ENCODE measurements at places on chromosomes 3 and 15.

DNA sequence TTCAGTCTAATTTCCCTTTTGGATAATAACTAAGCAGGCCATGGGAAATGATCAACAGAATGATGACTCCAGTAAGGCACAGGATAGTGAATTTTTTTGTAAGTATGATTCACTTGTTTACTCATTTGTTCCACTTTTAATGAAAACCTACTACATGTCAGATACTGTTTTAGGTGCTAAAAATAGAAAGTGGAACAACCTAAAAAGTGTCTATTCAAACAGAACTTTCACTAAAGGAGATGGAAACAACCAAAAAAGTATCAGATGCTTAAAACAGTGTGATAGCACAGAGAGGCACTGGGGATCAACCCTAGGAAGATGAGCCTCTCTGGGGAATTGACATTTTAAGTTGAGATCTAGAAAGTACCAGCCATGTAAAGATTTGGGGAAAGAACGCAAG lies 11.1 kb downstream of the RYK start:
- no peak for DNase-seq

GRCh38 chr3:17065315-17065714 lies 180.6 kb downstream of the PLCL2 start:
- no peak for DNase-seq

GRCh38 chr15:58441376-58442070 lies 9.7 kb downstream of the LIPC start:
- no peak for DNase-seq

GRCh38 chr3:45078910-45079522 lies 52.9 kb downstream of the CLEC3B start:
- no peak for DNase-seq

GRCh38 chr3:51966016-51966415 lies 1.2 kb downstream of the PCBP4 start:
- DNase-seq: no peak

All from NCI-H524 (cell line).